Stimulated activated CD4-positive, alpha-beta T cell treated with anti-CD3 and anti-CD28 coated beads, Interleukin-4, amount 100 ng/mL, for 24 hours (primary cell): ENCODE measurements at places on chromosomes 2 and 18.

DNA sequence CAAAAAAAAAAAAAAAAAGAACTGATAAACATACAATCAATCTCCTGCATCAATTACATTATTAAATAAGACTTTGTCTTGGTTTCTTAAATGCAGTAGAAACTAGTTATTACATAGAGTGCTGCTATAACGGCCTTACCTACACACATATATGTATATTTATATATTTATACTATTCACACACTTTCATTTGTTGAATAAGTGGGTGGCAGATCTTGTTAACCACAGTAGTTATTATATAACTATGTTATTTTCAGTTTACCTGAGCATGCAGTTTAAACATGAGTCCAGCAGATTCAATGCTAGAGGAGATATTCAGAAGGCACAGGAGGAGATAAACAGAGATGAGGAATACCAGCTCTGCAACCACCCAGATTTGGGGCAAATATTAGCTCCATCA is 81.5 kb upstream of the CD226 start:
- no peak for DNase-seq

DNA sequence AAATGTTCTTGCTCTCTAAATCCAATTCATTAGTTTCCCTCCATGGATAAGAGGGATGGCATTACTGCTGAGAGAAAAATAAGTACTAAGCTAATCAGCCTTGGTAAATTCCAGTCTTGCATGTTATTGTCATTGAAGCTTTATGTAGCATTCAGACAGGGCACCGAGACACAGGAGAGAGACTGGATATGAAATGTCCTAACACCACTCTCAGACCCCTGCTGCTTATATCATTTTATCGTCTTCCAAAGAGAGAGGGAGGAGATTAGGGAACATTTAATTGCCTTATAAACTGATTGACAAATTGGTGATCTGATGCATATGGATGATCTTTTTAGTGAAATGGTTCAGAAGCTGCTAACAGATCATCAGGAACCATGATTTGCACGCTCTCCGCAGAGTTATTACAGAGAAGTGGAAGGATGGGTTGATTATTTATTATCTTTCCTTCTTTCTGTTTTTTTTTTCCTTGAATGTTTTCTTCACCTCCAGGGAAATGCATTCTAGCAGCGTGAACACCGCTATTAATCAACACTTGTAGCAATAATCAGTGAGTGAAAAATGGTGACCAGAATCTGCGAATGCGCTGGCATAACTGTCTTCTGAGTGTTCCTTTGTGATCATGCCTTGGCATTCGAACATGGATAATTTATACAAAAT is 150.7 kb upstream of the NRP2 start:
- DNase-seq: no peak

- DNase-seq: no peak
Observed at GRCh38 chr2:215831296-215831913, 181.9 kb downstream of the MREG start.

GRCh38 chr2:11389551-11390398 is 45.3 kb upstream of the ROCK2 start:
- no peak for DNase-seq

DNA sequence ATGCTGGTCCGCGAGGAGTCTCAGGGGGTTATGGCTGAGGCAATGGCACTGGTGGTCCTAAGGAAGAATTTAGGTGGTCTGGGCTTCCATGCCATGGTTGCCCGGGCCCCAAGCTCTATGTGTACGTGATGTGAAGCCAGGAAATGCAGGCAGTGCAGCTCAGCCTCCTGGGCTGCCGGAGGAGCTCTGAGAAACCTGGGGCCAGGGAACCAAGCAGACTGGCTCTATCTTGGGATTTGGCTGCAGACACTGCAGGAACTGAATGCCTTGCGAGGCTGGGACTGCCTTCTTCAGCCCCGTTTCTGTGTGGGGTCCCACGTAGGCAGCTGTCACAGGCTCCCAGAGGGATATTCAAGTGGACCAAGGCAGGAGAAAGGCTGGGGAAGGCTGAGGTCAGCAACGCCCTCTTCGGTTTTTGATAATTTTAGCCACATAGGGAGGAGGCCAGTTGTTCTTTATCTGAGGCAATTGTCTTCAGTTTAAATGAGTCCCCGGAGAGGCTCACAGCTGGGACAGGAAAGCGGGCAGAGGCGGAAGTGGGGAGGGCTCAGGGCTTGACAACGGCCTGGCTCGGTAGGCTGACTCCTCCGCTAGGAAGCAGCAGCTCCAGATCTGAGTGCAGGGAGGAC is 77.7 kb downstream of the RHOB start:
- no peak for DNase-seq

- DNase-seq: no peak
Observed at GRCh38 chr2:120826260-120826648, 90.6 kb downstream of the GLI2 start.

DNA sequence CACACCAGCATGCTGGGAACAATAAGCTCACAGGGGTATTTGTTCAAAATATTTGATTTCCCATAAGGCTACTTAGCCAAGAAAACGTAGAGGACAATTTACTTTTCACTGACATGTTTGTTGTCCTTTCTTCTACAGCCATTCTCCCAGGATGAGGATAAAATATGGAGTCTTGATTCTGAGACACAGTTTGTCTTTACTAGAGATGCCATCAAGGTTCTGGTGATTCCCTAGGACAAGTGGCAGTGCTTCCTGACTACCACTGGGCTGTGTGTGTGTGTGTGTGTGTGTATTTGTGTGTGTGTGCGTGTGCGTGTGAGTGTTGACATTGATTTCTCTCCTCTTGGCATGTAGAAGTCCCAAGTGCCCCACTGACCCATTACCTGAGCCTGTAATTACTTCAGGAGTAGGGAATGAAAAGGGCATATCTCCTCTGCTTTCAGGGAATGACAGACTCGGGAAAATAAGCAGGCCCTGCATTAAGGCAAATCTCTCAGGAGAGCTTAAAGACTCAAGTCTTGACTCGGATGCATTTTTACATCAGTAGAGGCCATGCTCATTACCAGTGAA is 761.6 kb downstream of the DCC start:
- no peak for DNase-seq

GRCh38 chr2:162211732-162212131 is 31.5 kb downstream of the FAP start:
- no peak for DNase-seq

GRCh38 chr18:54223568-54224241 is 764 bp downstream of the MBD2 start:
- peak; percentile 75 for DNase-seq

DNA sequence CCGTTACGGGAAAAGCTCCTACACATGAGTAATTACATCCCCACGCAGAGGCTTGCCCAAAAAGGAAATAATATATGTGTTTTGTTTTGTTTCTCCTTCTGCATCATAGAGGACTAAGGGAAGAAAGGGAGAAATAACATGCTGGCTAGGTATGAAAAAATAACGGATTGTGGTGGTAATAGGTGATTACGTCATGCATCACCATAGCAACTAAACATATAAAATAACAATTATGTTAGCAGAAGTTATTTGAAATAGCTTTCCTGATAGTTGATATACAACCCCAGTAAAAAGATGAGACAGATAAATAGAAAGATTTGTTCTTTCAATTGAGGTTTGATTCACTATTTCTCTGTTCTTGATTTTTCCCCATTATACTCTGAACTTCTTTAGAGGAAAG is 518.0 kb downstream of the ZNF516 start:
- DNase-seq: no peak

DNA sequence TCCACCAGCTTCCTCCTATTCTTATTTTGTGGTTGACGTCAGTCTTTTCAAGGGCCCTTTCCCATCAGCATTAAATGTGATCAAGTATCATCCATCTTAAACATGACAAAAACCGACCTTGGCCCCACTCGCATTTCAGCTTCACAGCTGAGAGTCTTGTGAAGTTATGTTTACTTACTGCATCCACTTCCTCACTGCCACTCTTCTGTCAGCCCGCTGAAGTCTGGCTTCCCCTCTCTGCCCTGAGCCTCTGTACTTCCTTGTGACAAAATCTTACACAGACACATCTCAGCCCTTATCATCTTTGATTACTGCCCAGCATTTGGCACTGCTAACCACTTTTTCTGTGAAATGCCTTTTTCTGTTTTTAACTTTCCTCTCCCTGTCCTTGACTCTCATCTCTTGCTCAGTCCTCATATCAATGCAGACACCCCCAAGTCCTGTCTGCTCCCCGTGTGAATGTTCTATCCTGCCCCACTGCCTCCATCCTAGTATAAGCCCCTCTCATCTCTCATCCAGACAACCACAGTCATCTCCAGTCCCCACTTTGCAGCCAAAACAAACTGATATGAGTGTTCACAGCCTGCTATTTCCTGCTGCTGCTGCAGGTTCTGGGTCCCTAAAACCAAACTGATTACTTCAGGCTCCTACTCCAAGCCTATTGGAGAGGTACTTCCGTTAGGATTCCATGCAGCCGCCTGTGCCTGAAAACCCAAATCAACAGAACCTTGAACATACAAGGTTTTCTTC is 31.4 kb downstream of the FOSL2 start:
- DNase-seq: peak; percentile 18

- DNase-seq: no peak
Observed at GRCh38 chr18:69737851-69738250, 209.8 kb downstream of the CD226 start.
